ENCODE measurements at places on chromosomes 4 and X. TPM values are rescaled to one million over a fixed set of nuclear protein-coding genes. Genes with fewer than 3 reads are reported as not detected.

- no peak for DNase-seq
These were observed 36.8 kb upstream of the TMEM184C start for GRCh38 chr4:147580396-147580795.

- DNase-seq = no peak
These were observed 87.6 kb downstream of the DCUN1D4 start for GRCh38 chr4:51930557-51930956.

- no peak for DNase-seq
These were observed 354.1 kb downstream of the CAMK2D start for GRCh38 chr4:113407409-113407808.

GPRASP2 gene
- 6.1 TPM for polyA plus RNA-seq

TTC29 gene
- polyA plus RNA-seq = not detected

ABLIM2 gene
- 0.40 TPM for polyA plus RNA-seq

DNA sequence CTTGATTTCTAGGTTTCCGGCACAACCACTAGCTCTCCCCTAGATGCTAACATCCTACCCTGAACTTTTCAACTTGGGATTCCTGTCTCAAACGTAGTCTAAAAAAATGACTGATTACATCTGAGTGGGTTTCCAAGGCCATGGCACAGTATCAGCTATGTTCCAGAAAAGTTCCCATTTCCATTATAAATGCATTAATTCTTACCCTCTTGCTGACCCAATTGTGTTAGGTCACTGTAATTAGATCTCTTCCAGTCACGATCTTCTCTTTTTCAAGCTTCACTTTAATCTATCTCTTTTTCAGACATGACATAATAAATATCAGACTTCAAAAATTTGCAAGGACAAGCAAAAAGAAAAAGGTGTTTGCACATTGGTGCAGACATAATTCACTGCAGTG lies 50.6 kb upstream of the PDE5A start:
- DNase-seq = no peak

Measured in A549 (cell line).